ENCODE measurements at places on chromosomes 12 and 14.
A peak's percentile ranks its signal among the peaks of the same experiment; 100 is the strongest.

DNA sequence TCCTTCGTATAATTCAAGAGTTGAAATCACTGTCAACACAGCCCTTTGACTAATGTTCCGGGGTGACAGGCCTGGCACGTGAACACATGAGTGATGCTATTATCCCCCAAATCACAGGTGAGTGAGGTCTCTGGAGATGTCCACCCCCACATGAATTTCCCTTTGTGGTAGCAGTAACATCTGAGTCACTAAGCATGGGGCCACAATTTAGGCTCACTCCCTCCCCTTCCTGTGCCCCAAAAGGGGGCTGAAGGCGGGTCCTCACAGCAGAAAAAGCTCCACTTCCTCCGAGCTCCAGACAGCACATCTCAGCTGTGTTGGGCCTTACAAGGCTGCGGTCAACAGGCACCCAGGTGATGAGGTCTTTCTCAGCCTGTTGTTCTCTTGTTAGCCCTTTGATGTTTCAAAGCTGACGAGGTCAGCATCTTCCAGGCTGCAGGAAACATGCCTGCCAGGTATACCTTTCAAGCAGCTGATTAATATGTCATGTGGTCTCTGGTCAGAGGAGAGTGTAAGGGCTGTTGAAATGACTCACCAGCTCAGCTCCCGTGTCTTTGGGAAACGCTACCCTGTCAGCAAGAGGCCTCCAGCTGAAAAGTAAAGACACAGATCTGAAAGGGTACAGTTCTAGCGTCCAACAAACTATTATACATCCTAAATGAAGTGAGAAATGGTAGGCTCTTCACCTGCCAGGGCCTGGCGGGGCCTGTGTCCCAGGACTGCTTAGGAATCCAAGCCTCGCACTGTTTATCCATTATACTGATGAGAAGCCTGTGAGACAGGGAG is 107.3 kb downstream of the ZFP36L1 start:
- no peaks in the 10 kb centered on the region for H3K36me3 ChIP-seq
- peak overlapping the region; percentile 90 for H3K27ac ChIP-seq
- no peaks in the 10 kb centered on the region for H3K27me3 ChIP-seq
- H3K4me3 ChIP-seq: no peak overlapping the region

DNA sequence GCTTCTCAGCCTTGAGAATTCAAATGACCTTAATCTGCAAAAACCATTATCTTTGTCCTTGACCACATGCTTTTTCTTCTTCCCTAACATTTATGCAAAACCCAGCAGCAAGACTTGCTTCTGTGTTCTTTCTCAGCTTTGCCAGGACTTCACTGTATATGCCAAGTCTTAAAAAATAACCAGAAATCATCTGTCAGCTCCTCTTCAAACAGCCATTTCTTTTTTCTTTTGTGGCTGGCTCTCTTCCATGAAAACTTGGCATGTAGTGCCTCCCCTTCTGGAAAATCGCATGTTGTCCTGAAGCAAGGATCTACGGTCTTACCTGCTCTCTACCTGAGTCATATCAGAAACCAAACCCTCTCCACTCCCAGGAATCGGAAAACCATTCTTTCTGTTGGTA is 364.9 kb downstream of the RPS29 start:
- H3K27ac ChIP-seq: no peak overlapping the region
- no peak for DNase-seq
- H3K36me3 ChIP-seq: no peaks in the 10 kb centered on the region

GRCh38 chr14:74671789-74672188 is 41.1 kb downstream of the AREL1 start:
- H3K27ac ChIP-seq: no peak overlapping the region
- H3K4me3 ChIP-seq: no peak overlapping the region
- no peak for DNase-seq
- H3K27me3 ChIP-seq: no peaks in the 10 kb centered on the region

GRCh38 chr12:72072592-72073212 is 134.1 kb downstream of the TPH2 start:
- no peaks in the 10 kb centered on the region for H3K36me3 ChIP-seq
- H3K4me3 ChIP-seq: no peak overlapping the region
- no peaks in the 10 kb centered on the region for H3K4me1 ChIP-seq

DNA sequence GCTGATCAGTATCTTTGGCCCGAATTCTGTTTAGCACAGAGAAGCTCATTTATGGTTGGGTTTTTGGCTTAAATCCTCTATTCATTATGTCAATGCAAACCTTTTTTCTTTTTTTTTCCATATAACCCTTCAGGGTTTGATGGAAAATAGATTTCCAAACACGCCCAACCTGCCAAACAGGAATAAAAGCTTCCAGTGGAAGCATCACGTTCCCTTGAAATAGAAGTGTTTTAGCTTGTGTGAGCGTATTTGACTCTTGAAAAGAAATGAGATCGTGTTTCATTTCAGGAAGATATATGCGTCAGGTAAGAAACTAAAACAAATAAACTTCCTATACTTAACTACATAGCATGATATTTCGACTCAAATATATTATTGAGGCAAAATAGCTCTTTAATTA is at the start of gene PIK3C2G:
Gene PIK3C2G, plus strand, starts transcription at position 246 of the 400 bp plus-strand sequence. CDS start 20,564 bp downstream, outside the sequence.
- no peaks in the 10 kb centered on the region for H3K27me3 ChIP-seq
- H3K4me1 ChIP-seq: 0 out of 2 replicates have a peak, but pooled peaks cover 9% of the 10 kb centered on the region
- H3K27ac ChIP-seq: no peak within 1 kb of the TSS
- peak; percentile 37 for DNase-seq

DNA sequence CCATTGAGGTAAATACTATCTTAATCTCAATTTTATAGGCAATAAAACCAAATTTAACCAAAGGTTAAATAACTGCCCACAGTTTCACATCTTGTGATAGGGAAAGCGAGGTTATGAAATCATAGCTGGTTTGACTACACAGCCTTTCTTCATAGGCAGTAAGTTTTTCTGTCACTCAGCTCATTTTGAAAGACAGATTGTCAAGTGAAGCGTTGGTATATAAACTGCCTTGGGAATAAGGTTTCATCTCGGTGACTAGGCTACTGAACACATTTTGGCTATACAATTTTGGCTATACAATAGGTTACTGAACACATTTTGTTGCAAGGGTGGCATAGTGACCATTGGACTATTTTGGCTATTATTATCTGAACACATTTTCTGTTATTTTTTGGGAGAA is 793.7 kb downstream of the TRHDE start:
- no peak for DNase-seq
- H3K27me3 ChIP-seq: no peaks in the 10 kb centered on the region
- H3K4me3 ChIP-seq: no peak overlapping the region
- no peak overlapping the region for H3K27ac ChIP-seq
- H3K36me3 ChIP-seq: no peaks in the 10 kb centered on the region
- H3K4me1 ChIP-seq: no peaks in the 10 kb centered on the region

GRCh38 chr12:76242813-76243550 is 105.2 kb downstream of the BBS10 start:
- no peaks in the 10 kb centered on the region for H3K27me3 ChIP-seq
- H3K4me3 ChIP-seq: no peak overlapping the region
- no peaks in the 10 kb centered on the region for H3K4me1 ChIP-seq
- H3K36me3 ChIP-seq: no peaks in the 10 kb centered on the region

GRCh38 chr14:53601409-53601808 is 355.2 kb downstream of the BMP4 start:
- no peaks in the 10 kb centered on the region for H3K27me3 ChIP-seq
- no peak for DNase-seq
- no peaks in the 10 kb centered on the region for H3K36me3 ChIP-seq
- H3K4me1 ChIP-seq: no peaks in the 10 kb centered on the region
- H3K27ac ChIP-seq: no peak overlapping the region

- no peaks in the 10 kb centered on the region for H3K36me3 ChIP-seq
- peaks cover 11% of the 10 kb centered on the region for H3K4me1 ChIP-seq
- DNase-seq: peak; percentile 60
- no peak overlapping the region for H3K27ac ChIP-seq
Observed at GRCh38 chr14:33475623-33476022, 475.3 kb downstream of the EGLN3 start.

- no peak overlapping the region for H3K4me3 ChIP-seq
- DNase-seq: no peak
- H3K4me1 ChIP-seq: 0 out of 2 replicates have a peak, but pooled peaks cover 3% of the 10 kb centered on the region
- H3K27ac ChIP-seq: no peak overlapping the region
Observed at GRCh38 chr12:33988197-33988805, 34.0 kb upstream of the ALG10 start.

DNA sequence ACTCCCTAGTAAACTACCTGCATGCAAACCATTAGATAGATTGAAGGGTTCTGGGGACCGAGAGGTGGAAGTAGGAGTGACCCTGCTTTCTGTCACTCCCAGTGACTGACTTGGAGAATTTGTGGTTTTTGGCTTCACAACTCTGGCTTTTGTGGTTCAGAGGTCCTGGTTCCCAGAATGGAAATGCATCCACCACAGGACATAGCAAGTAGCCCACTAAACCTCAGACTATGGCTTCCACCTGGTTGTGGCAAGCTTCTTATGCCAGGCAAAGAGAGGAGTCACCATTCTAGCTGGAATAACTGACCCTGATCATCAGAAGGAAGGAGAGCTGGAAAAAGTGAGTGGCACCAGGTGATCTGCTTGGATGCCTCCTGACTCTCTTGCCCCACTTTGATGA is 162.4 kb upstream of the TMEM260 start:
- H3K27ac ChIP-seq: no peak overlapping the region
- no peak overlapping the region for H3K4me3 ChIP-seq
- no peaks in the 10 kb centered on the region for H3K27me3 ChIP-seq
- no peaks in the 10 kb centered on the region for H3K36me3 ChIP-seq
- no peaks in the 10 kb centered on the region for H3K4me1 ChIP-seq

GRCh38 chr12:53530061-53530460 is 22.8 kb upstream of the NPFF start:
- no peaks in the 10 kb centered on the region for H3K27me3 ChIP-seq
- H3K36me3 ChIP-seq: peaks cover 17% of the 10 kb centered on the region
- H3K27ac ChIP-seq: no peak overlapping the region
- DNase-seq: no peak

GRCh38 chr12:54046809-54047159 is 6.9 kb upstream of the HOXC4 start:
- peaks cover 35% of the 10 kb centered on the region for H3K27me3 ChIP-seq
- no peak for DNase-seq
- no peak overlapping the region for H3K27ac ChIP-seq
- H3K4me3 ChIP-seq: no peak overlapping the region
- H3K4me1 ChIP-seq: no peaks in the 10 kb centered on the region
- no peaks in the 10 kb centered on the region for H3K36me3 ChIP-seq

DNA sequence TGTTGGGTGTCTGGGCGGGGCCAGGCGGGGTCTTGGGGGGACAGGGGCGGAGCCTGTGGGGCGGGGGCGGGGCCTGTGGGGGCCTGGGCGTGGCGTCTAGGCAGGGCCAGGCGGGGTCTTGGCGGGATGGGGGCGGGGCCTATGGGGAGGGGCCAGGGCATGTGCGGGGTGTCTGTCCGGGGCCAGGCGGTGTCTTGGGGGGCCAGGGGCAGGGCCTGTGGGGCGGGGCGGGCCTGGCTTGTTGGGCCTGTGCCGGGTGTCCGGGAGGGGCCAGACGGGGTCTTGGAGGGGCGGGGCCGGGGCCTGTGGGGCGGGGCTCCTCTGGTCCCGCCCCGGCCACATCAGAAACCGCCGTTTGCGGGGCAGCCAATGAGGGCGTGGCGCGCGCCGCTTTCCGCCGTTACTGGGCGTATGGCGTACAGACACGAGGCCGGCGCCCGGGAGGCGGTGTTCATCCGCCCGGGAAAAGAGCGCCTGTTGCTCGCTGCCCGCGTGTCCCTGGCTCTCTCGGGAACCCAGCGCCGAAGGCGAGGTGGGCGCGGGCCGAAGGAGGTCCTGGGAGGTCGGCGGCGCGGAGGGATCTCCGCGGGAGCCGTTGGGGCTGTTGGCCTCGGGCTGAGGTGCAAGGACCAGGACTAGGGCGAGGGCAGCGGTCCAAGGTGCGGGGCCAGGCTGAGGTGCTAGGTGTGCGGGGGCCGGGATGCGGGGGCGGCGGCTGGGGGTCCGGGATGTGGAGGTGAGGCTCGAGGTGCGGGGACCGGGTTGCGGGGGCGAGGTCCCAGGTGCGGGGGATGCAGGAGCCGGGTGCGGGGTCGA is at the start of gene PIWIL1:
Gene PIWIL1, plus strand, starts transcription at position 400 of the 816 bp plus-strand sequence. CDS start 4,705 bp downstream, outside the sequence.
- H3K36me3 ChIP-seq: no peaks in the 10 kb centered on the region
- no peak within 1 kb of the TSS for H3K4me3 ChIP-seq
- DNase-seq: no peak
- no peaks in the 10 kb centered on the region for H3K4me1 ChIP-seq
- H3K27ac ChIP-seq: no peak within 1 kb of the TSS

DNA sequence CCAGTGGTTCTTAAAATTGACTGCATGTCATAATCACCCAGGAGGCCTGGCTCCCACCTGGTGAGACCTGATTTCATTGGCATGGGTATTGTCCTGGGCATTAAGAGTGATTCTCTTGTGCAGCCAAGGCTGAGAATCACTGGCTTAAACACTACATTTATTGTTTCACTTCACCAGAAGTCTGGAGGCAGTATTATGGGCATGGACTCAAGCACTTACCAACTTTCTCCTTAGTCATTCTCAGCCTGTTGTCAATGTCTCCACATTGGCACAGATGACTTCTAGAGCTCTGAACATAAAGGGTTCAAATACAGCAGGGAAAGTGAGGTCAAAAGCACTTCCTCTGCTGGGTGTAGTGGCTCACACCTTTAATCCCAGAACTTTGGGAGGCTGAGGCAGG is 25.6 kb upstream of the GCH1 start:
- no peak overlapping the region for H3K4me3 ChIP-seq
- H3K4me1 ChIP-seq: no peaks in the 10 kb centered on the region
- no peaks in the 10 kb centered on the region for H3K36me3 ChIP-seq
- H3K27me3 ChIP-seq: no peaks in the 10 kb centered on the region

GRCh38 chr14:64938972-64939816 is 3.4 kb downstream of the GPX2 start:
- peaks cover 40% of the 10 kb centered on the region for H3K4me1 ChIP-seq
- H3K27ac ChIP-seq: peak overlapping the region; percentile 9
- H3K36me3 ChIP-seq: peaks cover 13% of the 10 kb centered on the region
- DNase-seq: no peak
- H3K4me3 ChIP-seq: no peak overlapping the region

GRCh38 chr12:43325786-43326185 is 226.2 kb downstream of the ADAMTS20 start:
- no peaks in the 10 kb centered on the region for H3K27me3 ChIP-seq
- no peak overlapping the region for H3K4me3 ChIP-seq
- no peaks in the 10 kb centered on the region for H3K4me1 ChIP-seq
- H3K27ac ChIP-seq: no peak overlapping the region

DNA sequence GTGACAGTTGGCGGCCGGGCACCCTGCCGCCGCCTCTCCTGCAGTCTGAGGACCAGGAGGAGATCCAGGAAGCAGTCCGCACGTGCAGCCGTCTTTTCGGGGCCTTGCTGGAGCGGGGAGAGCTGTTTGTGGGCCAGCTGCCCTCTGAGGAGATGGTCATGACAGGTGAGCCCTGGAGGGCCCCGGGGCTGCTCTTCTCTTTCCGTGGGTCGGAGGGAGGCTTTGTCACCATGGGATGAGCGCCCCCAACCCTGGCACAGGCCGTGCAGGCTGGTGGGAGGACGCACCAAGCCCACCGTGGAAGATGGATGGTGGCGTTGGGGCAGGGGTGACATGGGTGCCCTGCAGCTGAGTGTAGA is 532 bp downstream of the NOC4L start:
- H3K36me3 ChIP-seq: peaks cover 11% of the 10 kb centered on the region
- no peak overlapping the region for H3K27ac ChIP-seq
- no peak for DNase-seq
- H3K4me3 ChIP-seq: peak overlapping the region; percentile 99
